NCI-H748 treated with DMSO at 0.1 percent for 48 hours (cell line): ENCODE measurements at places on chromosomes 5 and 9.

GRCh38 chr9:21558079-21558478 lies 76.0 kb upstream of the IFNE start:
- no peak for DNase-seq

- DNase-seq: no peak
These were observed 2.9 kb downstream of the RPL12 start for GRCh38 chr9:127448112-127448805.

GRCh38 chr5:132207778-132208177 lies 19.9 kb downstream of the P4HA2 start:
- no peak for DNase-seq

- DNase-seq: no peak
These were observed 42.7 kb downstream of the IRX2 start for GRCh38 chr5:2708751-2709150.

DNA sequence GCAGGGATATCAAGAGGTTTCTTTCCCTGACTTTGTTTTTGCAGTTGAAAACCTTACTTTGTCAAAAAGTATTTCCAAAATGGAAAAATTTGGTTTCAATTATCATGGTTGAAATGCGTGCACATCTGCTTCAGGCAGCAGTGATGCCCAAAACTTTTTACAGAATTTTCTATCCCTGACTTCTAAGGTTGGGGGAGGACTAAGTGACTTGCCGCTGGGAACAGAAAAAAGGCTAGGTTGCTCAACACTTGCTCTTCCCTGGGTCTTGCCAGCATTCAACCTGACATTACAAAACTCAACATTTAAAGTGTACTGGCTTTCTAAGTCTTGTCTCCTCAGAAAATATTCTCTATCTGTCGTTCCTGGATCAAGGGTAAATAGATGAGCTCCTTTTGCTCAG lies 4.7 kb downstream of the KLHL3 start:
- DNase-seq: no peak

DNA sequence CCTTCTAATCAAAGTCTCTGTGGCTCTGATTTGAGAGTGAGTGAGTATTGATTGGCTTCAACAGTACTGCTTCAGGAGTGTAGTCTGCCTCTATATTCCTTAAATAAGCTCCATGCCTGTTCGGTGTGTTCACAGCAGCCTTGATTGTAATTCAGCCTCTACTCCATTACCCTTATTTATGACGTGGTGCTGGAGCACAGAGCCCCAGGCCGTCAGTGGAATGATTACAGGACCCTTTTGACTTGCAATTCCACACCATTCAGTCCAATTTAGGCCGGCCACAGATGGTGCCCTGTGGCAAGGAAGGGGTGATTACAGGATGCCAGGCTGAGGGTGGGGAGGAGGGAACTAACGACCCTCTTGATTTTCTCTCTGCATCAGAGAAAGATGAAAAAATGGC lies 110.3 kb downstream of the ASTN2 start:
- DNase-seq: no peak

DNA sequence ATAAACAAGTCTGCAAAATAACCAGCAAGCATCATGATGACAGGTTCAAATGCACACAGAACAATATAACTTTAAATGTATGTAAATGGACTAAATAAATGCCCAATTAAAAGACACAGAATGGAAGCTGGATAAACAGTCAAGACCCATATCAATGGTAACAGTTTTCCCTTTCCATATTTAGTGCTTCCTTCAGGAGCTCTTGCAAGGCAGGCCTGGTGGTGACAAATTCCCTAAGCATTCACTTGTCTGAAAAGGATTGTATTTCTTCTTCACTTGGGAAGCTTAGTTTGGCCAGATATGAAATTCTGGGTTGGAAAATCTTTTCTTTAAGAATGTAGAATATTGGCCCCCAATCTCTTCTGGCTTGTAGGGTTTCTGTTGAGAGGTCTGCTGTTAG lies 120.2 kb upstream of the RASA1 start:
- no peak for DNase-seq

GRCh38 chr5:79962575-79963222 lies 28.4 kb downstream of the MTX3 start:
- DNase-seq: no peak

- no peak for DNase-seq
These were observed 443.1 kb upstream of the ZNF608 start for GRCh38 chr5:125189531-125189941.

DNA sequence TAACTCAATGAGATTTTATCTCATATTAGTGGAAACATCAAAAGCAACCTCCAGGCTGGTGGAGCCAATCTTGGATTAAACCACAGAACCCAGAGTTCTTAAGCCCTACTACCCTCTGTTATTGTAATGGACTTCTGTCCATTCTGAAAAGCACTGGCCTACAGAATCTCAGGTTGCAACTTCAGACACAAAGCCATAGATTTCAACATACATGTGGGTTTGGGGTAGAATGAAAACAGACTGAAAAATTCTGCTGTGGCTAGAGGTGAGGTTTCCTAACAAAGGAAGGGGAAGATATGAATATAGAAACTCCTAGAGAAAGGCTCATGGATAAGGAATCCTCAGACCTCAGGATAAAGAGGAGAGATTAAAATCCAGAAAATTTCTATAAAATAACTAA lies 569.8 kb upstream of the RIOK2 start:
- no peak for DNase-seq

DNA sequence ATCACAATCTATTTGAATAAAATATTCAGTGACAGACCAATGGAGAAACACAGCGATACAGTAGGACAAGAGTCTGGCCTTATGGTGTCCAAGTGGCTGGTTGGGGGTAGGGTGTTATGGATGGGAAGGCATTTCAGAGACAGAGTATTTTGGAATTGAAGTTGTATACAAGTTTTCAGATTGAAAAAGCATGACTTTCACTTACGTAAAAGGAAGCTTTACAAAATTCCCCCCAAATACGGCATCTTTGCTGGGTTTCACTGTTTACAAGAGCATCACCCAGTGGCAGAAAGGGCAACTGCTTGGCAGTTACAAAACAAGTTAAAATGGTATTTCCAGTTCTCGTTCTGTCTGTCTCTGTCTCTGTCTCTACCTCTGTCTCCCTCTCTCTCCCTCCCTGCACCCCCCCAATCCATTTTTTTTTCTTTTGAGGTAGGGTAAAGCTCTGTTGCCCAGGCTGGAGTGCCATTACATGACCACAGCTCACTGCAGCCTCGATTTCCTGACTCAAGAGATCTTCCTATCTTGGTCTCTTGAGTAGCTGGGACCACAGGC lies 86.2 kb downstream of the PTPN3 start:
- DNase-seq: no peak

DNA sequence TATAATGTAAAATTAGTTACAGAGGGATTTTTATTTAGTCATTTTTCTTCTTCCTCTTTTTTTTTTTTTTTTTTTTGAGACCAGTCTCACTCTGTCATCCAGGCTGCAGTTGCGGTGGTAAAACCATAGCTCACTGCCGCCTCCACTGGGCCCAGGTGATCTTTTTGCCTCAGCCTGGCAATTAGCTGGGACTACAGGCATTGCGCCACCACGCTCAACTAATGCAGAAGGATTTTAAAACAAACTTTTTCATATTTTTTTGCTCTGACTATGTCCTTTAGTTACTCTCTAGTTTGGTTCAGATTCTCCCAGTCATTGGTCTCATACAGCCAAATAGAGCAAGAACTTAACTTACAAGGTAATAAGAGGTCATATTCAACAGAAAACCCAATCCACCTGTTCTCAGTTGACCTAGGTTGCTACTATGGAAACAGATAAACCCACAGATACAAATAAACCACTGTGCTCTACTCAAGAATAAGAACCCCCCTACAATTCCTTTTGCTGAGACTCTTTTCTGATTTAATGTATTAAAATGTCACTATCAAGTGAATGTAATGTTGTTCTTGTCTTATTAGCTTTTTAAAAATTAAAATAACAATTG lies 50.1 kb upstream of the TTC39B start:
- DNase-seq: peak; percentile 37

- no peak for DNase-seq
These were observed 40.8 kb upstream of the CCDC152 start for GRCh38 chr5:42715785-42716184.

- DNase-seq: no peak
These were observed 10.9 kb downstream of the SLC36A1 start for GRCh38 chr5:151458314-151458713.

DNA sequence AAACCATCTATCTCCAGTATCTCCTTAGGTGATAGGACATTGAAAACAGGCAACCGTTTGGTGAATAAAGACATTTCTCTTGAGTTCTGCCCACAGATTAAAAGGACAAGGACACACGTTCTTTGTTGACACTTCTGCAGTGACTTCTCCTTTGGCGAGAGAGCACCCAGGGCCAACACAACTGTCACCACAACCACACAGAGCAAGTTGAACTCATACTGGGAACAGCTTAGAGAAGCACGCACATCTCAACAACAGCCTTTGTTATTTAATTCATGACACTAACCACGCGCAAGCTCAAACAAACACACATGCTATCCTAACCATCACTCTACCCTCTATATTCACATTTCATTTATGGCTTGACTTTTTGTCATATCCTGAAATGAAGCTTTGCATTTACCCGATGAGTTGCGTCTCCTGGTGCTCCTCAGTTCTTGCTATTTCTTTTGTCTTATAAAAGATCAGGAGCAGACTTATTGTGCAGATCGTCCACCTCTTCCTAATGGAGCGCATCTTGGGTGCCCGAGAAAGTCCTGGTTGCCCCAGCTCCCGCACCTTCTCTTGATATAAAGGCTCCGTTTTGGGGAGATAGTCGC lies 543 bp downstream of the ST8SIA4 start:
- peak; percentile 60 for DNase-seq

DNA sequence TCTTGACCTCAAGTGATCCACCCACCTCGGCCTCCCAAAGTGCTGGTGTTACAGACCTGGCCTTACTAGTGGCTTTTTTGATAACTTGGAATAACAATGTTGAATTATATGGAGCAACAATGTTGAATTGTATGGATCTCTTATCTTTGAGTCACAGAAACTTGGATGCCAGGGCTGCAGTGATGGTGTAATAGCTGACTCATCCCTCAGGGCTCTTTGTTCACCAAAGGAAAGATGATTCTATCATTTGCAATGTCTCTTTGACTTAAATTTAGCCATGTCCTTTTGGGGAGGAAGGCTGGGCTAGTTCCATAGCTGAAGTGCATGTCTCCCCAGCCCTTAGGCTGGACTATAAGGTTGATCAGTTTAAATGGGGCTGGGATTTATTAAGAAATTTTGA lies 172.3 kb downstream of the PDZD2 start:
- DNase-seq: no peak

GRCh38 chr9:82209797-82210470 lies 221.4 kb downstream of the SPATA31D1 start:
- no peak for DNase-seq

GRCh38 chr9:928363-929042 lies 48.0 kb upstream of the DMRT3 start:
- no peak for DNase-seq

DNA sequence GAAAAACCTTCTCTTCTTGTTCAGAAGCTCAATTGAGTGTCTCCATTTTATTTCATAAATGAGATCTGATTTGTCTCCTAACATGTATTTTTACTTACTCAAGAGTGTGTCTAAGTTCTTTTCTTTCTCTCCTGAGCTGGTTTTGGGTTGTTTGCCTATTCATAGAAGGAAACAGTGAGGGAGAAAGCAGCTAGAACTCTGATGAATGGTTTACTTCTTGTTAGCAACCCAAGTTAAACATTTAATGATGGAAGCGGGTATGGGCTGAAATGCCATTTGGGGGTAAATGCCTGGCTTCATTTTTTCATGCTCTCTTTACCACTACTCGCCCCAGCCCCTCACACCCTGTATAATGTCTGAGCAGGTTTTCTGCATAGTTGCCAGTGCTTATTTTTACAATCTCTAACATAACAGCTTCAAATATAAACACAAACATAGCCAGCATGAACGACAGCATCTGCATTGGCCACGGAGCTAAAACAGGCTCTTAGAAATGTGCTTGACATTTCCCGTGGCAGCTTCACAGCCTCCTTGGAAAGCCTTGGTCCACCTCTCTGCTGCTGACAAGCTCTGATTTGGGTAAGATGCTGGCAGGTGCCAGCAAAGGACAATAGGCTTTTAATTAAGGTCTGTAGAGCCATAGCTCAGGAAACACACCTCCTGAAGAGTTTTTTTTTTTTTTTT lies 321.1 kb downstream of the ARHGEF28 start:
- DNase-seq: peak; percentile 43

DNA sequence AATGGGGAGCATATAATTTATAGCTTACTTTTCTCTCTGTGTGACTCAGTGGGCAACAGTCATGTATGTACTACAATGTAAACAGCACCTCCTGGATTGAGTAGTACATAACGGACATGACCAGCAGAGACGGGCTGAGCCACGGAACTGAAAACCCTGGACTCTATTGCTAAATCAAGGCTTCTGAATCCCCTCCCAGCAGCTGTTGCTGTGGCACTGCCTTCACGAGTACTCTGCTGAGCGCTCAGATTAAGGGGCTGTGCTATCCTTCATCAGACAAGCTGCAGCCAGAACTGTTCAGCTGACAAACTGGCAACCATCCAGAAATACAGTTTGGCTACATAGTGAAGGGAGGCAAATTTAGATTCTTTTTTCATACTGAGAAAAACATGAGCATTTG lies 131.3 kb upstream of the CCDC180 start:
- DNase-seq: no peak

DNA sequence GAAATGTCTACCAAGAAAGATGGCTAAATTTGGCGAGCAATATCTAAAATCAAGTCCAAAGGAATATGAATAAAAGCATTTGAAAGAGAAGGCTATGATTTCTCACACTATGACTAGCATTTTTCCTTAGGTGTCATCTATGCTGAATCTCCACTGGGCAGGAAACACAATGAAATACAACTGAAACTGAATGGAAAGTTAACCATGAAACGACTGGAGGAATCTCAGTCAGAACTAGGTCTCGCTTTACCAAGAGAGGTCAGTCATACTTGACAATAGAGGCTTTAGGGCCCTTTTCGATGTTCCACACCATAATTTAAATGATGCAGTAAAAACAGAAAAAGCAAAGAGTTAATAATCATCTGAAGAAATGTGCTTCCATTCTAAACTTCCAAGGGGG lies 339.0 kb downstream of the PDE4D start:
- no peak for DNase-seq

GRCh38 chr9:85940275-85940831 lies 593 bp upstream of the NAA35 start:
- DNase-seq: no peak

GRCh38 chr5:29796013-29796412 lies 1397.5 kb upstream of the CDH6 start:
- DNase-seq: no peak

DNA sequence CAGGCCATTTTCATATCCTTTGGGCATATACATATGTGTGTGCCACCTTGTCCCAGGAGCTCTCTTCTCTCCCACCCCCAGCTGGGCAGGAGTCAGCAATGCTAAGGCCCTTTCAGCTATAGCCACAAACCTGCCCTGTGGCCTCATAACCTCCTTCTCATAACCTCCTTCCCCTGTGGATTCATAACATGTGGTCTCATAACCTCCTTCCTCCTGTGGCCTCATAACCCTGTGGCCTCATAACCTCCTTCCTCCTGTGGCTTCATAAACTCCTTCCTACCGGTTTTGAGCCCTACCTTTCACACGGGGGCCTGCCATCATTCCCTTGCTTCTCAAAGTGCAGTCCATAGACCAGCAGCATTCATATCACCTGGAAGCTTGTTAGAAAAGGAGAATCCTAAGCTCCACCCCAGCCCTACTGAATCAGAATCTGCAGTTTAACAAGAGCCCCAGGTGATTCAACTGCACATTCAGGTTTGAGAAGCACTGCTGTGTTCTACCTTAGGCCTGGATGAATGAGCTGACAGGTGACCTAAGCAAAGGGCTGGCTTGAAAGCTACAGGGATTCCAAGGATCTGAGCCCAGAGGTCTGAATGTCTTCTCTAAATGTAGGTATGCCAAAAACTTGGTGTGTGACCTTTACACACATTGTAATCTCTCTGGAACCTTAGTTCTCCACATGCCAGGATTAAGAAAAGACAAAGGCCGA lies 41.9 kb upstream of the PLPP6 start:
- DNase-seq: no peak
